Dermis lymphatic vessel endothelial cell (primary cell): ENCODE measurements at places on chromosomes 1 and 21. TPM values are rescaled to one million over a fixed set of nuclear protein-coding genes. Genes with fewer than 3 reads are reported as not detected.

Gene CASQ2
- total RNA-seq, result not detected in 2 replicates

Gene RBM11
- total RNA-seq, result not detected in 2 replicates

Gene NR5A2
- total RNA-seq, result 1.8 and 2.5 TPM in 2 replicates

Gene MRPS6
- total RNA-seq, result 12.5 and 14.4 TPM in 2 replicates

Gene SIM2
- total RNA-seq, result not detected in 2 replicates

Gene SLC44A3
- 3.6 and 4.1 TPM in 2 replicates for total RNA-seq
